ENCODE measurements at places on chromosomes 13 and 19. TPM values are rescaled to one million over a fixed set of nuclear protein-coding genes. Genes with fewer than 3 reads are reported as not detected.
A peak's percentile ranks its signal among the peaks of the same experiment; 100 is the strongest.

CLIP3 gene
- total RNA-seq = 33.5 TPM

GRK1 gene
- total RNA-seq = 0.15 TPM

ZNF600 gene
- 5.3 TPM for total RNA-seq

SLC10A2 gene
- total RNA-seq = 0.08 TPM

NCR1 gene
- total RNA-seq = not detected

DNA sequence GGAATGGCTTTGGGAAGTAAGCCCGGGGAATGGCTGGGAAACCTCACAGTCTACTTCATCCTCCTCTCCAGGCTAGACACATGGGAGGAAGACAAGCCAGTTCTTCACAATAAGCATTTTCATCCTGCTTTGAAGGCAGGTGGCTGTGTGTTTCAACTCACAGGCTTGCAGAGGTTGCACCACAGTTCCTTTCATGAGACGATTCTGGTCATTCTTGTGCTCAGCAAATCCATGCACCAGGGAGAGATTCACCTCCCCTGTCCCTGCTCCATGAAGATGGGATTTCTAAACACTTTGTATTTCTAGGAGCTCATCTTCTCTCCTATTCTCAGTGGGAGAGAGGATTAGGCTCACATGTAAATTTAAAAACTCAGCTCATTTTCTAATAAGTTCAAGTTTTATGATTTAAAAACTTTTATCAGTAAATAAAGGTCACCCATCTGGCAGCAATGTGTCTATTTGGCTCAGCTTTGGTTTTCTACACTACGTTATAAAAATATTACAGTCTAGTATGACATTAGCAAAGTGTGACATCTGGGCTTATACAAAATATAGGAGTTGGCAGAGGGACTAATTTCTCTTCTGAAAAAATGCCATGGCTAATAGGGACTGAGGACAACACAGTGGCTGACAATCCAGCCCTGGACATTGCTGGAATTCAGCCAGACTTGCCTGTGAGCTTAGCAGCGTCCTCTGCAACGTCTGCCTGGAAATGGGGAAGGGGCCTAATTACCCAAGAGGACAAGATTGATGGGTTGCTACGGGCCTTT, 283.2 kb upstream of the SLC10A2 start:
- no peak for ATAC-seq

DNA sequence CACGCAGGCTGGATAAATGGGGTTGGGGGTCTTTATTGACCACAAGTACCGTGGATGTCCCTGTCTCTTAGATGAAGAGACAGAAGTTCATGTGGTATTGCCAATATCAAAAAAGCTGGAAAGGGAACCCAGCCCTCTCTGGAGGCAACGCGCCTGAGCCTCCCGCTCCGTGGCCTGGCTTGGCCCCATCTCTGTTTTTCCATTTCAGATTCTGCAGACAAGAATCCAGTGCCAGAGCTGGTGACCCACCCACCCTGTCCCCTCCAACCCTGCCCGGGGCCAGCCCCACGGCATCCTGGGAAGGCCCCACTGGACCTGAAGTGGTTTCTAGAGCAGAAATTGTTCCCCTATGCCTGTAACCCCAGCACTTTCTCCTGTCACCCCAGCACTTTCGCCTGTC, 57.7 kb downstream of the PTPRS start:
- peak; percentile 39 for ATAC-seq

GRCh38 chr13:97385854-97386253, 48.1 kb upstream of the RAP2A start:
- no peak for ATAC-seq

GRCh38 chr13:30705680-30706079, 29.7 kb upstream of the ALOX5AP start:
- ATAC-seq = no peak

DNA sequence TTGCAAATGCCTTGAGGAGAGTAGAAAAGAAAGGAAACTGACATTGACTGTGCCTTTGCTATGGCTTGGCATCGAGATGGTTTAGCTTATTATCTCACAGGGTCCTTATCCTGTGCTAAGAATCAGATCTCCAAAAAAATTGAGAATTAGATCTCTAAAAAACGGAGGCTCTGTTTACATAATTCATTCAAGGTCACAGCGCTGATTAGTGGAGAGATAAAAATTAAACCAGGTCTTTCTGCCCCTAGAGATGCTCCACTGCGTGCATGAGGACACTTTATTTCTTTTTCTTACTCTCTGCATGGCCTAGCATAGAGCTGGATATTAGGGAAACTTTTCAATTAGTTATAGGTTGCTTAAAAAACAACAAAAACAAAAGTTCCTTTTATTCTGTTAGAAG, 17.3 kb downstream of the LRCH1 start:
- no peak for ATAC-seq

DNA sequence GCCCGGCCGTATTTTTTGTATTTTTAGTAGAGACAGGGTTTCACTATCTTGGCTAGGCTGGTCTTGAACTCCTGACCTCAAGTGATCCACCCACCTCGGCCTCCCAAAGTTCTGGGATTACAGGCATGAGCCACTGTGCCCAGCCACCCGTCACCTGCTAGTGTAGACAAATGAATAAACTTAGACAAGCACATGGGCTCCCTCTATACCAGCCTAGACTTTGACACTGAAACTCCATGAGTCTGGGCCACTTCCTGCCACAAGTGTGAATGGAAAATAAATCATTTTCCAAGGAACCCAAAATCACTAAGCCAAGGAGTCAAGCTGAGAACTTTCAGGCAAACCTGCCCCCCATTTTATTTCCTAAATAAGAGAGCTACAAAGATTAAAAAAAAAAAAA, 27.0 kb upstream of the TPT1 start:
- no peak for ATAC-seq

GRCh38 chr19:37973666-37974065, 66.7 kb downstream of the SIPA1L3 start:
- ATAC-seq = no peak

GRCh38 chr13:95136638-95137037, 164.6 kb downstream of the ABCC4 start:
- ATAC-seq = no peak

DNA sequence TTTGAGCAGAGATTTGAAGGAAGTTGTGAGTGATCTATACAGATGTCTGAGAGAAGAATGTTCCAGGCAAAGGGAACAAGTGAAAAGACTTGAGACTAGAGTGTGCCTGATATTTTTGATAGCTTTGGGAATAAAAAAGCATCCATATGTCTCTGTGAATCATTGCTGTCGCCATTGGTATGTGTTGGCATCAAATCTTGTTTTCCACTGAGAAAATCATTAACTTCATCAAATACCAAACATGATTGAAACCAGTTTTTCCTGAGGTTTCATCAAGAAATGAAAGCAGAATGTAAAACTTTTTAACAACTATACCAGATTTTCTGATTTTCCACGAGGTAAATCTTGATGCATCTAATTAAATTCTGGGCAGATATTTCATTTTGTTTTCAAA, 862.6 kb downstream of the DIAPH3 start:
- no peak for ATAC-seq

GRCh38 chr13:90374168-90374567, 973.3 kb upstream of the MIR17HG start:
- no peak for ATAC-seq

GRCh38 chr19:1245494-1246264, 2.7 kb upstream of the MIDN start:
- ATAC-seq = peak; percentile 2

DNA sequence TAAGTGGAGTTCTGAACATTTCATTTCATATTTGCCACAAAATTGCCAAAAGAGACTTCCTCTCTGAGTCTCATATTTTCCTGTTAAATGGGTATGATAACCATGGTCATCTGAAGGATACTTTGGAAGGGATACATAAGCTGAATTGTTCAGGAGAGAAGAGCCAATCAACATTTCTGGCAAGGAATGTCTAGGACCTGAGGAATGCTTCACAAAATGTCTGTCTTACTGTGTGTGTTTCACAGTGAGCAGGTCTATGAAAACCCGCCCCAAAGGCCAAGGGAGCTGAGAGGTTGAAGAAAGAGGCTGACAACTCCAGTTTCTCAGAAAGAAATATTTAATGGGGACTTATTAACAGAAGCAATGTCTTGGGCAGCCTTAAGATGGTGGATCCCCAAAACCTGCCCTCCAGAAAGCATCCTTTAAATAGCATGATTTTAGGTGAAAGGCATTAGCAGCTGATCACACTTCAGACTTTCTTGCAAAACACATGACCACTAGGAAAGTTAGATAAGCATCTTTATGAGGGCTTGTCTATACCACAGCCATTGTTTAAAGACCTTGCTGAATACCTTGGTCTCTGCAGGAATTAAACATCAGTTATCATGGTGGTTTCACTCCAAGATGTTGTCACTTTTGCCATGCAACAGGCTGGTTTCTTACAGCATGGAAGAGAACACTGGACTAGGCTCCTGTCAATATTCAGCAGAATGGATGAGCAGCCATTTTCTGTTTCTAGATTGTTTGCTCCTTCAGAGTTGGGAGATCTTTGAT, 78.9 kb downstream of the TNFSF11 start:
- no peak for ATAC-seq
